ENCODE measurements at places on chromosomes 16 and 17.

DNA sequence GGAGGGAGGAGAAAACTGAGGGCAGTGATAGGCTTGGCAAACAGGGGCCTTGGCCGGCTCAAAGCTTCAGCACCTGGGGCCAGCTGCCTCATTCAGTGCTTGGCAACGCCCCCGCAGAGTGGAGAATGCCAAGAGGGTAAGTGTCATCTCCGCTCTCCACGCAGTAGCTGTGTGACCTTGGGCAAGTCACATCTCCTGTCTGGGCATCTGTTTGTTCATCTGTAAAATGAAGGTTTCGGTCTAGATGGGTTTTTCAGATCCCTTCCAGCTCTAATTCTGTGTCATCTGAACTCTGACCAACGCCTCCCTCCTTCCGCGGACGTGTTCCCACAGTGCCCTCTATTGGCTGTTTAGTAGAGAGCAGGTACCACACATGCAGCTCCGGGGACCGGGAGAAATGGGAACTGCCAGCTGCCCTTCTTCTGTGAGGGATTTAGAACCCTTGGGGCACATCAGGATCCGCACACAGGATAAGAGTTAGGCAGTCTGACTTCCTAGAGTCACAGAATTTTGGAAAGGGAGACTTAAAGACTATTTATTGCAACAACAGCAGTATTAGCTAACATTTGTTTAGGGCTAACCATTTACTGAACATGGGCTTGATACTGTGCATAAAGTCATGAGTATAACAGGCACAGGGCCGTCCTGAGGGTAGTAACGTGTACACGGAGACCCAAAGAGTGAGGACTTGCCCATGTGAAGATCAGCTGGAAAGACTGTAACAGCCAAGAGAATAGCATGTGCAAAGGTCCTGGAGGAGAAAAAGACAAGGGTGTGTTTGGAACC, 26.8 kb downstream of the GP2 start:
- no peak for DNase-seq

DNA sequence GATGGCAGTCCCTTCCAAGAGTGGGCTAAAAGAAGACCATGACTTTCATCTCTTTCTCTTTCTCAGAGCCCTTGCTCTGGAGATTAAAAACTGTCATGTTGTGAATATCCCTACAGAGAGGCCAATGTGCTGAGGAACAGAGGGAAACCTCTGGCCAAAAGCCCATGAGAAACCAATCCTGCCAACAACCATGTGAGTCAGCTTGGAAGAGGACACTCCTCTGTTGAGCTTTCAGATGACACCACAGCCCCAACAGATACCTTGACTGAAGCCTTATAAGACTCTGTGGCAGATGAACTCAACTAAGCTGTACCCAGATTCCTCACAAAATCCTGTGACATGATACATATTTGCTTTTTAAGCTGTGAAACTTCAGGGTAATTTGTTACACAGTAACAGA, 19.6 kb downstream of the CPPED1 start:
- DNase-seq, result no peak

DNA sequence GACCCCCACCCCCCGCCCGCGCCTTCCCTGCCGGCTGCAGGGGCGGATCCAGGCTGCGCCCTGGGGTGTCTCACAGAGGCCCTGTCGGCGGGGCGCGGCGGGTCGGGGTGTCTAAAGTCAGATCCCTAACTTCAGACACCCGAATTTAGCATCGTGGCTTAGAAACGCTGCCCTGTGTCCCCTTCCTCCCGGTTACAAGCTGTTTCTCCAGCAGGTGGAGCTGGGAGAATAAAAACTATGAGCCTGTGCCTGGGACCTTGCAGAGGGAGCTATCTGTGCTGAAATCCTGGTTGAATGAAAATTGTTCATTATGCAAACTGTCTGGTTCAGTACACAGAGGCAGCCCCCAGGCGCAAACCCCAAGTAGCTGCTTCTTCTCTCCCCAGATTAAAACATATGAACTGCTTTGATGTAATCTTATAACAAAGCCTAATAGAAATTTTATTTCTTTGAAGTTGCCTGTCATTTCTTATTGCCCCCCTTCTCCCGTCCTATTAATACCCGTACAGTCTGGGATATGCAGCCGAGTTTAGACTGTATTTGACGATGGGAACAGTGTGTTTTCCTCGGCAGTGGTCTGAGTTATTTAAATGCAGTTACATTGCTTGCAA, 79.0 kb downstream of the RPA1 start:
- no peak for DNase-seq

DNA sequence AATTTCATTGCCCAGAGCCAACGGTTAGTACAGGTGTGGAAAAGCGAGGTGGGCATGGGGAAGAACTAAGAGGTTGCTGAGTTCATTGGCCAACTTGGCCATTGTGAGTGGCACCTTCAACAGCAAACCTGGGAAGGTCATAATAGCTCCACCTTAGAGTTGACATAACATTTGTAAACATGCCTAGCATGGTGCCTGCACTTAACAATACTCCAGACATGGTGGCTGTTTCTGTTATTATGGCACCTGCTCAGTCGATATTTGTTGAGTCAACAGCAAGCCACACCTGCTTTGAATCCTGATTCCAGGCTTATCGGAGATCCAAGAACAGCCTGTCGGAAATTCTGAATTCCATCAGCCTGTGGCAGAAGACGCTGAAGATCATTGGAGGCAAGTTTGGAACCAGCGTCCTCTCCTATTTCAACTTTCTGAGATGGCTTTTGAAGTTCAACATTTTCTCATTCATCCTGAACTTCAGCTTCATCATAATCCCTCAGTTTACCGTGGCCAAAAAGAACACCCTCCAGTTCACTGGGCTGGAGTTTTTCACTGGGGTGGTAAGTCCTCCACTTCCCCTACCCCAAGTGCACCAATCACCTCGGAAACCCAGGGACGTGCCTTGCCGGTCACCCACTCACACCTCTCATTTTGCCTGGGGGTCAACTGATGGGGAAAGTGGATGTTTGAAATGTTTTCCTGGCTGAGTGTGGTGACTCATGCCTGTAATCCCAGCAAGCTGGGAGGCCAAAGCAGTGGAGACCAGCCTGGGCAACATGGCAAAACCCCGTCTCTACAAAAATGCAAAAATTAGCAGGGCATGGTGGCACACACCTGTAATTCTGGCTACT, 46.0 kb downstream of the TMC5 start:
- DNase-seq, result no peak

DNA sequence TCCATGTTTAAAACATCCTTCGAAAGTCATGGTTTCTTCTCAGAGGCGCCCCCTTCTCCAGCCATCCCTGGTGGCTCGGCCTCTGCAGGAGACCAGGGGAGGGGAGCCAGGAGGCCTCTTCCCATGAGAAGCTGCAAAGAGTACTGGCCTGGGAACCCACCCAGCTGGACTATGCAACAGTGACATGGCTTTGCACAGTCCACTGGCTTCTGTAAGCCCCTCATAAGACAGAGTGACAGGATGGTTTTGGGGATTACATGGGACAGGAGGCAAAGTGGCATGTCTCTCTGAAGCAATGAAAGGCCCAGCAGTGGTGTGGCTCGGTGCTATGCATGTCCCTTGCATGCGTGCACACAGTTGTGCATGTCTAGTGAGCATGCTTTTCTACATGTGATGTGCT, 99.5 kb downstream of the C16orf78 start:
- DNase-seq, result no peak

DNA sequence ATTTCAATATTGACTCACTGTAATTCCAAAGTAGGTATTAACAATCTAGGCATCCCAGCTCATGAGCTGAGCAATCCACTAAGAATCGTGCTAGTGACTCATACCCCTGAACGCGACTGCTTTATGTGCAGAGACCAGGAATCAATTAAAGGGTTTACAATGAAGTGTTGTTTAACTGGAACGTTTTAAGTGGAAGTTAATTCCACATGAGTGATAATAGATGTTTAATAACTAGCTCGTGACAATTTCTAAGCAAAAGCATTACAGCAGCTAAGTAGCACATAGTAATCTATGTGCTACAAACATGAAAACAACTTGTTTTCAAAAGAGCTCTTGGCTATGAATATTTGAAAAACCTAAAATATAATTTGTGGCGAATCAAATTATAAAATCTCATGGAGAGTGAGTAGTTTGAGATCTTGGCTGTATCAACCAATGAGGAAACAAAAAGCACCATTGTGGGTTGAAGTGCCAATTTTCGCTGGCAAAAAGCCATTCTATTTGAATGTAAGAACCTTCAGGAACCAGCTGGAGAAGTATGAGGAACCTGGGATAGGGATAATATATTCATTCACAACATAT, 9.4 kb downstream of the GJC1 start:
- DNase-seq, result no peak

GRCh38 chr16:83458612-83459011, 349.2 kb upstream of the HSBP1 start:
- no peak for DNase-seq

DNA sequence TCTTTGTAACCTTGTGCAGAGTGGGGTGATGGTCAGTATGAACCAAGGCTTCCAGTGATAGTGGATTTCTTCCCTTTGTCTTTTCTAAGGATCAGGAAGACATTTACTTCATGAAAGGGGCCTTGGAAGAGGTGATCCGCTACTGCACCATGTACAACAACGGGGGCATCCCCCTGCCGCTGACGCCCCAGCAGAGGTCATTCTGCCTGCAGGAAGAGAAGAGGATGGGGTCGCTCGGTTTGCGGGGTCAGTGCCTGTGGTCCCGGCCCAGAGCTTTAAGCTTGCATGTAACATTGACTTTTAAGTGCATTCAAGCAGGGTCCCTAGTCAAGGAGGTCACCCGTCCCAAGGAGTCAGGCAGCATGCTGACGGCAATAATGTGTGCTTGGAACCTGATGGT, 56.0 kb downstream of the MEAK7 start:
- DNase-seq, result no peak

DNA sequence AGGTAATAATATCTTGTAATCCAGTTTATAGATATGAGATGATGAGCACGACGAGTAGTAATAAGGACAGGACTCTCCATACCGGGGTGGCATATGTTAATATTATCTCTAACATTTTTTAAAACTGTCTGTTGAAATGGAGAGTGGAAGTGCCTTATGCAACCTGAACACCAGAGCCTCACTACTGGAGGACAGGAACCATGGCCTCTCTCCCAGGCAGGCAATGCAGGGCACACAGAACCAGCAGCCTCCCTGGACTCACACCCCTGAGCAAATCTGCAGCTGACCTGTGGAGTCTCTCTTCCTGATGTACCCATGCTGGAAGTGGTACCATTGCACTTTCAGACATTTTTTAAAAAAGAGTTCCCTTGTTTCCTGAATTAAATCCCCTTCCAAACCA, 55.2 kb upstream of the ERN1 start:
- no peak for DNase-seq

- no peak for DNase-seq
These were observed 156.0 kb downstream of the CDH13 start for GRCh38 chr16:82782715-82783251.

DNA sequence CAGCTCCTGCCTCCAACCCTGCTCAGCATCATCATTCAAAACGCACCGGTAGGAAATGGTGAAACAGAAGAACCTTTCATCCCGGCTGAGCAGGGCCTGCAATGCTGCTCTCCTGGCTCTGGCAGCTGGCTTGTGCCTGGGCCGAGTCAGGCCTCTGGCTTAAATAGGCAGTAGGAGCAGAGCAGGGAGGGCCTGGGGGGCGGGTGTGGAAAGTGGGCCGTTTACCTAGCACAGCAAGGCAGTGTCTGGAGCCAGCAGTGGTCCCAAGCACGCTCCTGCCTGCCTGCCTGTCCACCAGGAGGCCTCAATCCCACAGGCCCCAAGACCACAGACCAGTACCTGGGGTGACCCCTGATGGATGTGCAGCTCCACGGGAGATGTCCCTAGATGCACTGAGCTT, 59.3 kb downstream of the SMPD3 start:
- DNase-seq, result no peak

DNA sequence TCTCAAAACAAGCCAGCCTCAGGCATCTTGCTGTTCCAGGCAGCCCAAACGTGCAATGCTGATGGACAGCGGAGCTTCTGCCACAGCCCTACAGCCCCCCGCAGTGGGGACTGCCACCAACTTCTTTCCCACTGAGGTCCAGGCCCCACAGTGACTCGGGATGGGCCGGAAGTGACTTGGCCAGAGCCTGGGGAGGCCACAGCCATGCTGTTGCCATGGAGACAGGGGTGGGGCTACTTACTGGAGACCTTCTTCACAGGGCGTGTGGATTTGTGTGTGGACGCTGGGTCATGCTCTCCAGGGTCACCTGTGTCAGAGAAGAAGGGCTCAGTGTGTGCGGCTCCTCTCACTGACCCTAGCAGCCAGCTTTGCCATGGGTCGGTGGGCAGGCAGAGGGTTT, 15.0 kb downstream of the TRIM25 start:
- no peak for DNase-seq

- DNase-seq, result no peak
These were observed 37.9 kb downstream of the IRF8 start for GRCh38 chr16:85936816-85937215.

GRCh38 chr17:60864708-60865005, 187.0 kb downstream of the BCAS3 start:
- DNase-seq, result no peak

DNA sequence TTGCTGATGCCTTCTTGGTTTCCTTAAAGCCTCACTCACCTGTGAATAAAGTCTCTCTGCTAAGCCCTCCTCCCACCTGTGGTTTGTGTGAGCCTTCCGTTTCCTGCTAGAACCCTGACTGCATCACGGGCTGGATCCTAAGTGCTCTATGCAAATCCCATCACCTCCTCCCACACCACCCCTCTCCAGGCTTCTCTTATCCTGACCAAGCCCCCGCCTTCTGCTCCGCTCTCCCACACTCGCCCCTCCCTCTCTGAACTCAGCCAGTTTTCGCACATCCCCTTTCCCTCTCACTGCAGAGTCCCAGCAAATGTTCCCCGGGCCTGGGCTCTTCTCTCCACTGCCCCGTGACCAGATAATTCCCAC, 51.8 kb downstream of the PIMREG start:
- no peak for DNase-seq

DNA sequence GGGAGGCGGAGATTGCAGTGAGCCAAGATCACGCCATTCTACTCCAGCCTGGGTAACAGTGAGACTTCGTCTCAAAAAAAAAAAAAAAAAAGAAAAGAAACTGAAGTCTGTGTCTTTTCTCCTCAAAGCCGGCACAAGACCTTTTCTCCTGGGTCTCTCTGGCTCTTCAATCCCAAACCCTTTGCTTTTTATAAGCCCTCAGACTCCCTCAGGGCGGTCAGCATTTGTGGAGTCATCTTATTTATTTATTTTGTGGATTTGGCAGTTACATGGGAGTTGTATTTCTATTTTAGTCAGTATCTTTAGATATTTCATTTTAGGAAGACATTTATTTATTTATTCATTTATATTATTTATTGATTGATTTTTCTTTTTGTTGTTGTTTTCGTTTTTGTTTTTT, 57.7 kb upstream of the MAP3K14 start:
- DNase-seq, result no peak

- no peak for DNase-seq
These were observed 4.3 kb upstream of the AKAP1 start for GRCh38 chr17:57080718-57081117.

GRCh38 chr17:74554909-74555308, 9.0 kb upstream of the CD300C start:
- DNase-seq, result no peak

All from stimulated activated CD8-positive, alpha-beta memory T cell treated with anti-CD3 and anti-CD28 coated beads, Interleukin-4, amount 100 ng/mL, for 1 hour (primary cell).